ENCODE measurements at places on chromosomes 3 and 15.

- no peaks in the 10 kb centered on the region for H3K27me3 ChIP-seq
- no peaks in the 10 kb centered on the region for H3K36me3 ChIP-seq
- H3K4me3 ChIP-seq, result no peak overlapping the region
- no peak for DNase-seq
- H3K4me1 ChIP-seq, result no peaks in the 10 kb centered on the region
Observed at GRCh38 chr3:27596334-27596841, 112.2 kb upstream of the SLC4A7 start.

- H3K36me3 ChIP-seq, result no peaks in the 10 kb centered on the region
- no peaks in the 10 kb centered on the region for H3K4me1 ChIP-seq
- DNase-seq, result no peak
- H3K27ac ChIP-seq, result no peak overlapping the region
- no peaks in the 10 kb centered on the region for H3K27me3 ChIP-seq
- no peak overlapping the region for H3K4me3 ChIP-seq
Observed at GRCh38 chr15:79455361-79455760, 23.2 kb downstream of the MINAR1 start.

GRCh38 chr3:183428447-183429211 is at the start of gene MCF2L2:
Gene MCF2L2 (minus strand): TSS chr3:183428619. CDS start chr3:183427977, 642 bp downstream.
- no peak within 1 kb of the TSS for H3K27ac ChIP-seq
- H3K36me3 ChIP-seq, result no peaks in the 10 kb centered on the region
- peak; percentile 60 for DNase-seq
- H3K4me1 ChIP-seq, result peaks cover 10% of the 10 kb centered on the region

DNA sequence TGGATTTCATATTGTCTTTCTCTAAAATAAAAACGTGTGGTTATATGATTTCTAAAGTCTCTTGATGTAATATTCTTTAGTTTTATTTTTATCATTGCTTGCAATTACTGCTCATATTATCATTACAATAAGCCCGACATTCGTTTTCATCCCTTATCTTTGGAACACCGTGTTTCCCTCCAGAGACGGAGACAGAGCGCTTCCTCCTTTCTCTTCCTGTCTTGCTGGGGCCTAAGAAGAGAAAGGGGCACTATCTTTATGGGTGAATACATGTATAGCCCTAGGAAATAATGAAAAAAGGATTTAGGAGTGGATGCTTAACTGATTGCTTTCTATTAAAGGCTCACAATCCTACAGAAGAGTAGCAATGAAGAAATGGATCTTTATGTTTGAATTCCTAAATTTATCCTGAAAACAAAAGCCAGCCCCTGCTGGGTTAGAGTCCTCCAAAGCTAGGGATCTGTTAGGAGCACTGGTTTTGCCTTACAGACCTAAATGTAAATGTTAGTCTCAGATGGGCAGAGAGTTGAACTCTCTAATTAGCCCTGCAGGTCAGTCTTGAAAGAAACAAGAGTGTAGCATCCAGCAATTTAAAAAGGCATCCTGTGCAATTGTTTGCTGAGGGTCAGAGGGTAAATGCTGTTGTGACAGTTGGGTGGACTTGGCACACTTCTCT is 145.1 kb downstream of the TP63 start:
- H3K36me3 ChIP-seq, result no peaks in the 10 kb centered on the region
- no peaks in the 10 kb centered on the region for H3K4me1 ChIP-seq

DNA sequence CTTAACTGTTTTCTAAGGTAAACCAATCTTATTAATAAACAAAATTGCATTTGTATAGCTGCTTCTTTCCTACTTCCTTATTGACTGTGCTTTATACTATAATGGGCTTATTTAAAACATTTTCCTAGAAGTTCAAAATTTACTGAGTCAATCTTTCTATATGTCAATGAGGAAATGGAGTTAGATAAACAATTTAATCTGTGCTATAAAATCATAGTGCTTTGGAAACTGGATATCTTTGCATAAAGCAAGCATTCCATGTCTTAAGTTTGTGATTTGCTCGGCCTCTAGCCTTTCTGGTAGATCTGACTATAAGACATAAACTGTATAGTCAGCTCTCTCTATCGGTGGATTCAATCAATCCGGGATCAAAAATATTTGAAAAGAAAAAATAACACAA is 99.6 kb downstream of the NEDD4 start:
- H3K4me3 ChIP-seq, result no peak overlapping the region
- H3K27me3 ChIP-seq, result no peaks in the 10 kb centered on the region
- no peak overlapping the region for H3K27ac ChIP-seq
- no peak for DNase-seq

- H3K27ac ChIP-seq, result no peak overlapping the region
- H3K4me3 ChIP-seq, result no peak overlapping the region
- no peaks in the 10 kb centered on the region for H3K27me3 ChIP-seq
- peaks cover 35% of the 10 kb centered on the region for H3K36me3 ChIP-seq
- no peaks in the 10 kb centered on the region for H3K4me1 ChIP-seq
Observed at GRCh38 chr15:78174401-78174800, 25.2 kb downstream of the IDH3A start.

DNA sequence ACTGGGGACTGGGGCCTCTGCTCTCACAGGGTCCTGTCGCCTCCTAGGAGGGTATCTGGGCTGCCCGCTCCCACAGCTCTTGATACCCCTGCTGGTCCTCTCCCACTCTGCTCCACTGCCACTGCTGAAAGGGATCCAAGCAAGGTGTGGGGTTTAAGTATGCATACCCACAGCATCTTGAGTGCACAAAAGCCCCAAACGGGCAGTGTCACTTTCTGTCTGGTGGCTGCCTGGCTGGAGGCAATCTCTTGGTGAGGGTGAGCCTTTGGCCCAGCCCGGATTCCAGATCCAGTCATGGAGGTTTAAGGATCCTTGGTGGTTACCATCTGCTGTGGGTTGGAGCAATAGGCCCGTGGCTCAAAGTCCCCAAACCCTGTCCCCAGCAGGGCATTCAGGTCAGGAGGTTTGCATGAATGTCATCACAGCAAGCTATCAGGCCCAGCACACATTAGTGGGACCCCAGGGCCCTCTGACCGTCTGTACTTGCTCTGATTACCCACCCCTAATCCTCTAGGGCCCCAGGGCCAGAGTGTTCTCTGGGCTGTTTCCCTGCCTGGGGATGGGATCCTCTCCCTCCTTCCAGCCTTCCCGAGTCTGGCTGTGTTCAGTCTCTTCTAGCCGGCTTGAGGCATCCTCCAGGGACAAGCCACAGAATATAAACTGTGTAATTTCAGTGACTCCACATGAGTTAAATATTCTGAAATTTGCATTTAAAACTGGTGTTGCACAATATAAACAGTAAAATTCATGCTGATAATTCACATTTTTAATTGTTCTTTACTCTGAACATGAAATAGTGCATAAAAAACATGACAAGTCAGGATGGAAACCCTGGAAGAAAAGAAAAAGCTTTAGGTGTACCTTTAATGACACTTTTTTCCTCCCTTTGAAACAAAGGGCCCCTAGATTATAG is 4.9 kb upstream of the TJP1 start:
- no peaks in the 10 kb centered on the region for H3K27me3 ChIP-seq
- H3K36me3 ChIP-seq, result no peaks in the 10 kb centered on the region
- no peaks in the 10 kb centered on the region for H3K4me1 ChIP-seq
- no peak overlapping the region for H3K27ac ChIP-seq

GRCh38 chr3:125150525-125151441 is 61.8 kb downstream of the SLC12A8 start:
- no peak overlapping the region for H3K27ac ChIP-seq
- no peaks in the 10 kb centered on the region for H3K4me1 ChIP-seq
- no peaks in the 10 kb centered on the region for H3K36me3 ChIP-seq
- H3K27me3 ChIP-seq, result no peaks in the 10 kb centered on the region
- DNase-seq, result peak; percentile 75

DNA sequence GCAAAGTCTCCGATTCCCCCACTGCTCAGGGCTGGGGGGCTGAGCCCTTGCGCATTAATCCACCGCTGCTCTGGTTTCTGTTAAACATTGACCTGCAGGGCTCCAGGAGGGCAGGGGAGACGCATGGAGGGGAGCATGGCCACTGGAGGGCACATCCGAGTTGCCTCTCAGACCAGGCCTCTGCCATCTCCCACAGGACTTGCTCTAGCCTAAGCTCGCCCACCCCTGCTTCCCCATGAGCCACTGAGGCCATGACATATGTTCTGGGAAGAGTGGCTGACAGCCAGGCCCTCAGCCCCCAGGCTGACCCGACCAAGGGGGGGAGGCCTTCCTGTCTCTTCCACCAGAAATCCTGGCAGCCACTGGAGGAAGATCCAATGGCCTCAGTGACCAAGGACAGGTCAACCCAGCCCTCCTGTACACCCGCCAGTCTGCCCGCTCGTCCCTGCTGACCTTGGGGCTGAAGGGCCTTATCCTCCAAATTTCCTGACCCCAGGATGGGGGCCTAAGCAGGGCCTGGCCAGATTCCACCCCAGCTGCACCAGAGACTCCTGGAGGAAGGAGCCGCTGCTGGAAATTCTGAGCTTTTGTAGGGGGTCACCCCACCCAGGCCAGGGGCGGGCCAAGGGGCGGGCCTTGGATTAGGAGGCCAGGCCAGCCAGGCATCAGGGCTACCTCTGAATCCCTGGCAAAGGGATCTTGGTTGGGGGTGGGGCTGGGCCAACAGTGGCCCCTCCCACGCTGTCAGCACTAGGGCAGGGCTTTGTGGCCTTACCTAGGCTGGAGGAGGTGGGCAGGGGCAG is at the start of gene HYAL1:
Gene HYAL1, minus strand, starts transcription at position 562 of the 803 bp plus-strand sequence. CDS start 618 bp downstream, outside the sequence.
- no peak within 1 kb of the TSS for H3K4me3 ChIP-seq
- H3K27me3 ChIP-seq, result no peaks in the 10 kb centered on the region
- H3K36me3 ChIP-seq, result no peaks in the 10 kb centered on the region
- peaks cover 31% of the 10 kb centered on the region for H3K4me1 ChIP-seq
- DNase-seq, result no peak

GRCh38 chr3:194332858-194333211 is 18.3 kb downstream of the CPN2 start:
- H3K27me3 ChIP-seq, result no peaks in the 10 kb centered on the region
- peaks cover 7% of the 10 kb centered on the region for H3K4me1 ChIP-seq
- H3K4me3 ChIP-seq, result no peak overlapping the region
- H3K36me3 ChIP-seq, result no peaks in the 10 kb centered on the region
- no peak overlapping the region for H3K27ac ChIP-seq
- DNase-seq, result no peak

DNA sequence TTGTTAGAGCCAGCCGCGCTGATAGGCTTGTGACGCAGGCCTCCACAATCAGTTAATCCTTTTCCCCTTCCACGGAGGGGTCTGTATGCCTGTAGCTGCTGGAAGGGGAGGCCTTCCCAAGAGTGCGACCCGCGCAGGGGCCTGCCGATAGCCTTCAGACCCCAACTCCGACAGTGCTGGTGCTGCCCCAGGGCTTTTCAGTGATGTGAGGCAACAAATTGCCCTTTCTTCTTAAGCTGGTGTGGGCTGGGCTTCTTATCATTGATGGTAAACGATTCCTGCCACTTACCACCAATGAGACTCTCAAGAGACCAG is 143.4 kb downstream of the CHSY1 start:
- no peaks in the 10 kb centered on the region for H3K36me3 ChIP-seq
- no peaks in the 10 kb centered on the region for H3K4me1 ChIP-seq
- DNase-seq, result no peak
- no peak overlapping the region for H3K27ac ChIP-seq
- H3K27me3 ChIP-seq, result no peaks in the 10 kb centered on the region

- H3K27ac ChIP-seq, result no peak overlapping the region
- H3K4me1 ChIP-seq, result no peaks in the 10 kb centered on the region
- no peak for DNase-seq
- no peaks in the 10 kb centered on the region for H3K36me3 ChIP-seq
- no peaks in the 10 kb centered on the region for H3K27me3 ChIP-seq
- no peak overlapping the region for H3K4me3 ChIP-seq
Observed at GRCh38 chr3:120645083-120645845, 36.8 kb downstream of the HGD start.

DNA sequence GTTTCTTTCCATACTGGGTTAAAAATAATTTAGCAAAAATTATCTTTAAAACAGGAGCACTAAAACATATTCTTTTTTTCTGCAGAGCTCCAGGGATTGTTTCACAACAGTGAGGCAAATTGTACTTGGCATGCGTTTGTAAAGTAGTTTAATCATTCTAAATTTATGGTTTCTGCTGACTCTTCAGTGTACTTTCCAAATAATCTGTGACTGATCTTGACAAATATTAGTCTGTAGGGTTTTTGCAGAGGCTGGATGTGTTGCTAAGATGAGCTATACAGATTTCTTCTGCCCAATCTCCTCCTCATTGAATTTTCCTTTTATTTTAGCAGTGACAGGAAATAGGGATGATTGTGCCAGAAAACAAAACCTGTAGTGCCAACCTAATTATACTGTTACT is 328.0 kb upstream of the MANF start:
- no peak overlapping the region for H3K4me3 ChIP-seq
- no peaks in the 10 kb centered on the region for H3K36me3 ChIP-seq
- no peak overlapping the region for H3K27ac ChIP-seq
- H3K4me1 ChIP-seq, result no peaks in the 10 kb centered on the region
- DNase-seq, result no peak
- no peaks in the 10 kb centered on the region for H3K27me3 ChIP-seq

GRCh38 chr3:48514431-48515227 is 10.7 kb upstream of the SHISA5 start:
- H3K4me1 ChIP-seq, result no peaks in the 10 kb centered on the region
- DNase-seq, result no peak
- H3K27ac ChIP-seq, result no peak overlapping the region
- H3K4me3 ChIP-seq, result no peak overlapping the region
- H3K27me3 ChIP-seq, result no peaks in the 10 kb centered on the region
